ENCODE measurements at places on chromosomes 4 and X.
A peak's percentile ranks its signal among the peaks of the same experiment; 100 is the strongest.

DNA sequence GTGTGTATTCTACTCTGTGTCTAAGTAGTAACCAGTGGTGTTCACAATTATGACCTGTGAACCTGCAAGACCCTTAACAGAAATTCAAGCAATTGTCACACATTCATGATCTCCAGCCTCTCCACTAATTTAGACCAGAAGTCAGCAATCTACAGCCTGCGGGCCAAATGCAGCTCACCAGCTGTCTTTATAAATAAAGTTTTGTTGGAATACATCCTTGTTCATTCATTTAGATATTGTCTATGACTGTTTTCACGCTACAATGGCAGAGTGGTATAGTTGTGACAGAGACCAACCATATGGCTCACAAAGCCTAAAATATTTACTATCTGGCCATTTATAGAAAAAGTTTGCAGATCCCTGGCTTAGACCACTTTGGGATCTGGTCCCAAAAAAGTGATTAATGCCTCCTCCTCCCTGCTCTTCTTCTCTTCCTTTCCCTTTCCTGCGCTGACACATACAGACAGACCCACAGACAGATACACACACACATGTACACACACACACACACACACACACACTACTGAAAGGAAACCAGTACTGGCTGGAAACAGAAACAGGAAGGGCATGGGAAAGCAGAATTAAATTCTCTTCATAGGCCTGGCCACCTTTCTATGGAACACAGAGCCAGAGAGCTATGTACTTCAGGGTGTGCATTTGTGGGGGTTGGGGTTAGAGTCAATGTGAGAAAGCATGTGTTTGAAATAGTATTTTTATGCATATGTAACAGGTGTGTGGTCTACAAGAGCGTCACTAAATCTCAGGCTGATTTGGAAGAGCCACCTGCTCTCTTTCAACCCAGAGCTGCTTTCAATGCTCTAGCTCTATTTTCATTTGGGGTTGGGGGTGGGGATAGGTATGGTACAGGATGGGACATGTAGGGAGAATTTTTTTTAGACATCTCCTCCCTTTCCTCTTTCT is 49.7 kb upstream of the TMEM164 start:
- no peak for DNase-seq

DNA sequence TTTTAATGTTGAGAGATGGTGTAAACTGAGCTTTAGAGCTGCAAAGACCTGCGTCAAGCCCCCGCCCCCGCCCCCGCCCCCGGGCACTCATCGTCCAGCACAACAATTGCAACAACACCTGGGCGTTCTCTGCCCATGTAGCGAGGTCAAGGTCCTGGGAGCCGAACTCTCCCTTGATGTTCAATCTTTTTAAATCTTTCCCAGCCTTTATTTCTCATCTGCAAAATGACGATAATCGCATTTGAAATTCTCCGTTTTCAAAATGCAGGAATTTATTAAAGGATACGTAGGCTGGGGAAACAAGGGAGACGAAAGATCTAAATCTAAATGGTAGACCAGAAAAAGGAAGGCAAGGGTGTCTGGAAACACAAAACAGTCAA is 648 bp upstream of the MSMO1 start:
- DNase-seq: peak; percentile 33

GRCh38 chrX:100587861-100588260 is 3.1 kb downstream of the TNMD start:
- DNase-seq: no peak

GRCh38 chr4:101355767-101356702 is 8.7 kb upstream of the PPP3CA start:
- no peak for DNase-seq

DNA sequence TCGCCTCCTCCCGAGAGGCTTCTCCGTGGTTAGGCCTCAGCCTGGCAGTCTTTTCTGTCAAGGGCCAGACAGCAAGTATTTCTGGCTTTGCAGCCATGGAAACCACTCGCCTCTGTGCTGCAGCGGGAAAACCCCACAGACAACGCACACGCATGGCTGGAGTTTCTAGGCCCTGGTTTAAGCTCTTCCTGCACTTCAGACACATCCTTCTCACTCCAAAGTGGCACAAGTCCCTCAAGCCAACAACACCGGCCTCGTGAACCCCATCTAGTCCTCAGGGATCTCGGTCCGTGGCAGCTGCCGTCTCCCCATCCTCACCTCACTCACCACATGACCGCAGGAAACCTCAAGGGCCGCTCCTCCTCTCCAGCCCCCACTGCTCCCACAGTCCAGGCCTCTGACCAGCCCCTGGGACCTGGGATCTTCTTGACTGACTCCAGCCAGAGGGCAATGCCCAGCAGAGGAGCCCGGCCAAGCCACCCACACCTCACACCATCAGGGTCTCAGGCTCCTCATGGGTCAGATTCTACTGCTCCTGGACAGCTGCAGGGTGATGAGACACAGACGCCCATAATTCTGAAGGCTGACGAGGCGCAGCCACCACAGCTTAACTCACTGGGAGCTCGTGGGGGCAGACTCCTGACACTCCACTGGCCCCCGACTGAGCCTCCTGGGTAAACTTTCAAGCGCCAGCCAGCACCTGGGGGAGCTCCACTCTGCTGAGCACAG is 21.7 kb downstream of the LETM1 start:
- no peak for DNase-seq

- peak; percentile 26 for DNase-seq
Observed at GRCh38 chrX:16797358-16797757, 11.1 kb downstream of the TXLNG start.

- no peak for DNase-seq
Observed at GRCh38 chrX:151771726-151772125, 37.2 kb downstream of the CNGA2 start.

GRCh38 chr4:180539284-180539683 is 1703.9 kb upstream of the TENM3 start:
- no peak for DNase-seq

GRCh38 chrX:28697732-28698131 is 110.5 kb downstream of the IL1RAPL1 start:
- no peak for DNase-seq

- DNase-seq: no peak
Observed at GRCh38 chr4:185307136-185307950, 88.4 kb downstream of the LRP2BP start.

- DNase-seq: no peak
Observed at GRCh38 chr4:96406742-96407141, 566.8 kb downstream of the PDHA2 start.

DNA sequence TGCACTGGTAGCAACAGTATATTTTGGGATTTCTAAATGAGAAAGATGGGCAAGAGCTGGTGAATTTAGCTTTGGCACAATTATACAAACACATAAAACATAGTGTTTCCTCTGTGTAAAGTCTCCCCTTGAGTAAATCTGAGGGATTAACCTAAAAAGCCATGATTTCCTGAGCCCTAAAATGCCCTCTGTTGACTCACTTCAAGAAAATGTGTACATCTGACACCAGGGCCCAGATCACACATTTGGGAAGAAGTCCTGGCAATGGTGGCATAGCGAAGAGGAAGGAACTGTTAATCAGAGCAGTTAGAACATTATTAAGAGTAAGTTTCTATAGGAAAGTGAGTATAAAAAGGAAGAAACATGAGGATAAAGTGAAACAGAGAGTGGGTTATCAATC is 338.5 kb downstream of the SPOCK3 start:
- no peak for DNase-seq

GRCh38 chrX:96551322-96551872 is 133.2 kb upstream of the DIAPH2 start:
- no peak for DNase-seq

DNA sequence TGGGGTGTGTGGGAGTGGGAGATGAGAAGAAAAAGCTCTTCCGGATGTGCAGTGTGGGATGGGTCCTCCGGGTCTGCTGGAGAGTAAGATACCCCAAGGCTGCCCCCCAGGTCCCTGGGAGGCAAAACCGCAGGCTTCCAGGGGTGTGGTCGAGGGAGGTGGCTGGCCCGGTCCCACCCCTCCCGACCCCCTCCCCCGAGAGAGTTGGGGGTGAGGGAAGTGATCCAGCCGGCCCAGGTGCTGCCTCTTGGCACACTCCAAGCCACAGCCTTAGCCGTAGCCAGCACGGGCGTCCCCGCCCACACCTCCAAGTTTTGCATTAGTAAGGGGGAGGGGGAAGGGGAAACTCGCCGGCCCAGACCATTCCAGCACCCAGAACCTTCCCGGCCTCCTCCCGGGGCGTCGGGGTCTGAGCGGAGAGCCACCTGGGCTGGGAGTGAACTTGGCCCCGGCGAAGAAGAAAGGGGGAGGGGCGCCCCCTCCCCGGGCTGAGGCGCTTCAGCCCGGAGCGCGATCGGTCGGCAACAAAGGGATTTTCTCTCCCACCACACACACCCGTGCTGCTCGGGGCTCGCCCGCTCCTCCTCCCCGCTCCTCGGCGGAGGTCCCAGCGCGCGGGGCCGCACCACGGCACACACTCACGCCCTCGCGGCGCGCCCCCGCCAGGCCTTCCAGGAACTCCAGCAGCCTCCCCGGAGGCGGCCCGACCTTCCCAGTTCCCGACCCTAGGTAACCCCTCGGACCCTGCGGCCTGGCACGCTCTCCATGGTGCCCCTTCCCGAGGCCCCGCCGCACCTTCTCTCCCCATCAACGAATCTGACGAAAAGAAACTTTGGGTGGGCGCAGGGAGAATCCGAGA is 14.4 kb downstream of the BCOR start:
- DNase-seq: no peak

DNA sequence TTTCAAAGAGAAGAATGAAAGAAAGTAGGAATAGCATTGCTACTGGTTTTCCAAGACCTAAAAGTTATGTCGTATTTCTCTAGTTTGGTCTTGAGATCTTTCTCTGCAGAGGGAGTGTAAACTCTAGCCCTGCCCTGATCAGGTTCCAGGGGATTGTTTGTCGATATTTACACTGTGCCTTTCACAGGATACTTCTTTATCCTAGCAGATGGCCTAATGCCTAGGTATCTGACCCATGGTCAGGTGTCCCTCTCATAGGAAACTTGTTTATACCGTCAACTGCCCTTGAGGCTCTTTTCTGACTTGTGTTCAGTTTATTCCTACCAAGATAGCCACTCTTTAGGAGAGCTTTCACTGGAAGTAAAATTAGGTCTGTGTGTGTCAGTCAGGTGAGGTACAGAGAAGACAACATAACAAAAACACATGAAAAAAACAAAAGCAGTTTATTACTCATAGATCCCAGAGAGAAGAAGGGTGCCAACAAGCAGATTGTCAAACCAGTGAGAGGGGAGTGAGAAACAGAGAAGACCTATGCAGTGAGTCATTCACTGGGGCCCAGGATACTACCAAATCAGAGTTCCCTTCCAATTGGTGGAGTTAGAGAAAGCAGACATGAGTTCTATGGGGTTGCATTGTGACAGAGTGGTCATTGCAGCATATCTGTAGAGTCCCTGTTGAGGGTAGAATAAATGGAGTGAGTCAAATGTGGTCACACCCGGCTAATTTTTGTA is 40.6 kb upstream of the THOC2 start:
- DNase-seq: no peak

GRCh38 chr4:26455571-26455970 is 34.7 kb downstream of the CCKAR start:
- no peak for DNase-seq

- no peak for DNase-seq
Observed at GRCh38 chr4:42398871-42399331, 1.6 kb downstream of the SHISA3 start.

DNA sequence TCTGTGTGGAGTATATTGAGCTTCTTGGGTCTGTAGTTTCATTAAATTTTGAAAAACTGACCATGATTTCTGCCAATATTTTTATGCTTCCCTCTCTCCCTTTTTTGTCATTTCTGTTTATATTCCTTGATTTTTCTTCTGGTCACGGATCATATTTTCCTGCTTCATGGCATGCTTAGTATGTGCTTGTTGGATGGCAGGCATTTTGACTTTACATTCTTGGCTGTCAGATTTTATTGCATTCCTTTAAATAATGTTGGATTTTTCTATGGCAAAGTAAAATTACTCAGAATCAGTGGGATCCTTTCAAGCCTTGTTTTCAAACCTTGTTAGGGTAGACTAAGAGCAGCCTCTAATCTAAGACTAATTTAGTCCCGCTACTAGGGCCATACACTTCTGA is 531.8 kb downstream of the IL15 start:
- DNase-seq: no peak

GRCh38 chr4:102531462-102531861 is 30.3 kb downstream of the NFKB1 start:
- no peak for DNase-seq

DNA sequence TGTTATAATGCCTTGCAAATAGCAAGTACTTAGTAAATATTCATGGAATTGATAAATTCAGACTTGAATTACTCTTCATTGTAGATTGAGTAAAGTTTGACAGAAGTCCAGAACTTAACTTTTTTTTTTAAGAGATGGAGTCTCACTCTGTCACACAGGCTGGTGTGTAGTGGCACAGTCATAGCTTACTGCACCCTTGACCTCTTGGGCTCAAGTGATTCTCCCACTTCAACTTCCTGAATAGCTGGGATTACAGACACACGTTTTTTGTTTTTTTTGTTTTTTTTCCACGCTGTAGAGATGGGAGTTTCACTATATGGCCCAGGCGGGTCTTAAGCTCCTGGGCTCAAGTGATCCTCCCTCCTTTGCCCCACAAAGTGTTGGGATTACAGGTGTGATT is 32.1 kb downstream of the UBE2K start:
- DNase-seq: no peak

GRCh38 chr4:128286474-128287058 is 1.0 kb downstream of the PGRMC2 start:
- no peak for DNase-seq

DNA sequence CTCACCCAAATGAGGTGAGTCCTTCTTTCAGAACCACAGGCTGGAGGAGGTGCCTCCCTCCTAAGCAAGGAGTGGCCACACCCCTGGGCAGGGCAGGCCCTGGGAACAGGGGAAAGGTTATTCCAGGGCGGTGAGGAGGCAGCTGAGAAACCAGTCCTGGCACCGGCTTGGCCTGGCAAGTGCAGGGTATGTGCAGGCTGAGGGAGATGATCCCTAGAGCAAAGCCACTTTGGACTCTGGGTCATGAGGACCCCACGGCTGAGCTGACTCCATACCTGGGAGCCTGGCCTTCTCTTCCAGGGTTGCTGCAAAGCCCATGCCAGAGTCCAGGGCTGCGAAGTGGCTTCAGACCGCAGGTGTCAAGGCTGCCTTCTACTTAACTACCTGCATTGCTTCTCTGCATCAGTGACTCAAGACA is 49.5 kb upstream of the HELT start:
- no peak for DNase-seq

DNA sequence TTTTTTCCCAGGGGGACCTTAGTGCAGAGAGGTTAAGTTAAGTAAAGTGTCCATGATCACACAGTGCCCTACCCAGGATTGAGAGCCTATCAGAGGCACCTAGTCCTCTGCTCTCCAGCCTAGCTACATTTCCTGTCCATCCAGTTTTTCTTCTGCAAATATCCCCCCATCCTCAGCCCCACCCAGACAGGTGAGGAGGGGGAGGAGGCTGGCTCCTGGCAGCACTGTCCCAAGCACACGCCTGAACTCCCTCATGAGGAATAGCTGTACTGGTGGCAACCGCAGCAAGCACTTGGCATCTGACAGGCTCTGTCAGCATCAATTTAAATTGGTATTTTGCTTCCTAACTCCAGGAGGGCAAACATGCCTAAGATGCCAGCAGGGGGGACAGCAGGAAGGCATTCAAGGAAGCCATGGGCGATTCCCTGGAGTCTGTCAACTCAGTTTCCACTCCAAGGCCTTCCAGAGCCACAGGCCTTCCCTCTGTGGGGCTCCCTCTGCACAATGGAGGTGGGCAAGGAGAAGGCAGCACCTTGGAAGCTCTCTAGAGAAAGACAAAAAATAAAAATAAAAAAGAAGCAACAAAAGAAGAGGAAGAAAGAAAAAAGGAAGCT is 6.4 kb upstream of the FRMPD3 start:
- DNase-seq: no peak
